ENCODE measurements at places on chromosomes 6 and 20.
A peak's percentile ranks its signal among the peaks of the same experiment; 100 is the strongest.

DNA sequence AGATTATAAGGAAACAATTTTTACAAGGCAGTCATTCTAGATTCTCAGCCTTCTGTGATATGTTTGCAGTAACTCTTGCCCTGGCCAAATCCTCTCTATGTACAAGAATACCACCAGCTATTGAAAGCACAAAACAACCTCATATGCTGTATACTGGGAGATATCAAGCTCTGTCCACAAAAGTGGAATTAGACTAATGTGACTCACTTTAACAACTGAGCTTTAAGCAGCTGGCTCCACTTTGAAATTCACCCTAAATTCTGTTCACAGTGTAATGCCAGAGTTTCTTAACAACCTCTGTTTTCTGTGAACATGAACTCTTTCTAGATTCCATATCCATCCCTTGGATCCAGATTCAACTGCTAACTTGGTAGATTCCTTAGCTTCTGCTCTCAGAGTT is 47.6 kb downstream of the CHD6 start:
- DNase-seq, result no peak

DNA sequence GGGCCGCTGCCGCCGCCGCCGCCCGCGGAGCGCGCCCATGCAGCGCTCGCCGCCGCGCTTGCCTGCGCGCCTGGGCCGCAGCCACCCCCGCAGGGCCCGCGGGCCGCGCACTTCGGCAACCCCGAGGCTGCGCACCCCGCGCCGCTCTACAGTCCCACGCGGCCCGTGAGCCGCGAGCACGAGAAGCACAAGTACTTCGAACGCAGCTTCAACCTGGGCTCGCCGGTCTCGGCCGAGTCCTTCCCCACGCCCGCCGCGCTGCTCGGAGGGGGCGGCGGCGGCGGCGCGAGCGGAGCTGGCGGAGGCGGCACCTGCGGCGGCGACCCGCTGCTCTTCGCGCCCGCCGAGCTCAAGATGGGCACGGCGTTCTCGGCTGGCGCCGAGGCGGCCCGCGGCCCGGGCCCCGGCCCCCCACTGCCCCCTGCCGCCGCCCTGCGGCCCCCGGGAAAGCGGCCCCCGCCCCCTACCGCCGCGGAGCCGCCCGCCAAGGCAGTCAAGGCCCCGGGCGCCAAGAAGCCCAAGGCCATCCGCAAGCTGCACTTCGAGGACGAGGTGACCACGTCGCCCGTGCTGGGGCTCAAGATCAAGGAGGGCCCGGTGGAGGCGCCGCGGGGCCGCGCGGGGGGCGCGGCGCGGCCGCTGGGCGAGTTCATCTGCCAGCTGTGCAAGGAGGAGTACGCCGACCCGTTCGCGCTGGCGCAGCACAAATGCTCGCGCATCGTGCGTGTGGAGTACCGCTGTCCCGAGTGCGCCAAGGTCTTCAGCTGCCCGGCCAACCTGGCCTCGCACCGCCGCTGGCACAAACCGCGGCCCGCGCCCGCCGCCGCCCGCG is 730 bp downstream of the INSM1 start:
- no peak for DNase-seq

DNA sequence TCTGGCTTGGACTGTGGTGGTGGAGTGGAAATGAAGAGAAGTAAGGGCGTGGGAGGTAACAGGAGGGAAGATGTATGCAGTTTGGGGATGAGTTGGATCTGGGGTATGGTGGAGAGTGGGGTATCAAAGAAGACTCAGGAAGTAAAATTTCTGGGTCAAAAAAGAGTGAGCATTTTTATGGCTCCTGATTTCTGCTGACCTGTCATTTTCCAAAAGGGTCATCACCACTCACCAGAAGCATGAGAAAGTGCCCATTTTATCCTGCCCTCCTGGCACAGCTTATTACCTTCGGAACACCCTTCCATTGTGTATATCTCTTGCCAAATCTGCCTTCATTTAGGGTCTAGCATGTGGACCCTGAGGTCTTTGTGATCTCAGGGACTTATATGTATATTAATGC is 17.3 kb downstream of the TOX2 start:
- no peak for DNase-seq

GRCh38 chr6:152356662-152357061 is 280.5 kb downstream of the SYNE1 start:
- peak; percentile 73 for DNase-seq

DNA sequence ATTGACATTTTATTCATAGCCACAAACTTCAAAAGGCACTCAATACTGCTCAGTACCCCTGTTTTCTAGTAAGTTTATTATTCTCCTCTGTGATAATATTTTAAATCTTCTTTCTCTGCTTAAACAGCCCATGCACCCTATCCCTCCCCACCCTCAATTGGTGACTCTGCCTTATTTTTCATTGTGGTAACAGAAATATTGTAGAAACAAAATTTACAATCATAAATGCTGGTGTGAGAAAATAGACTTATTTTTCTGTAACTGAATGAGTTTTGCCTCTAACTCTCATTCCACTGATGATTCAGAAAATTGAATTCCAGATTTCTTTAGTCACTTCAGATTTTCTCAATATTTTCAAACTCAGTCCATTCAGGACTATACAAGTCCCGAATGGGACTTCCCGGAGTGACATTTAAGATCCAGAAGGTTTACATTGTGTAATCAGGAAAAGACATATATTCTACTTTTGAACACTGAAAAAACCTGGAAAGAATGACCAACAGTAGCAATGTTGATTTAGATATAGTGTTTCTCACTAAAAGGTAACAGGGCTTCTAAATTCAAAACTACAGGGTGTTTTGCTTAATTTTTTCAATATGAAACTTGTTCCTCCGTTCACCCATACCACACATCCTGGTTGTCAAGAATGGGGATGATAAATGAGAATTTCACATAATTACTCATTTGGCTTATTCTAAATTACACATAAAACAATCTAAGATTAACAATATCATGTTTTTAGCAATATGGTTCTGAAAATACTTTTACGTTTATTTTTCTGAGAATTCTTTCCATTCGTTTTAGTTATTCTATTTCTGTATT is 34.8 kb upstream of the UST start:
- no peak for DNase-seq

DNA sequence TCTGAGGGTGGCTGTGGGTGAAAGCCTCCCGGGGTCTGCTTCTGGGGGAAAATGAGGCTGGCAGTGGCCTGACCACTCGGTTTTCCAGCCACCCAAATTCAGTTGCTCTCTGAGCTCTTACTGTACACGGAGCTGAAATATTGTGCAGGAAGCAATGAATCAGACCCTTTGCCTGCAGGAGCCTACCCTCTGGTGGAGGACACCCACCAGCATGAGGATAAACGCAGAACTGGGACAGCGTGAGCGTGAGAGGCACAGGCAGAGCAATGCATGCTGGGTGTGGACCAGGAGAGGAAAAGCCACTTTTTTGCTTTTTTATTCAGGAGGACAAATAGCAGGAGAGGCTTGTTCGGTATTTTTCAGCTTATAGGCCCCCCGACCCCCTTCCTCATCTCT is 298.0 kb downstream of the QKI start:
- DNase-seq, result peak; percentile 65

GRCh38 chr6:13911337-13911736 is 13.4 kb upstream of the RNF182 start:
- DNase-seq, result no peak

GRCh38 chr6:109202409-109203264 is 107.3 kb downstream of the CEP57L1 start:
- no peak for DNase-seq

DNA sequence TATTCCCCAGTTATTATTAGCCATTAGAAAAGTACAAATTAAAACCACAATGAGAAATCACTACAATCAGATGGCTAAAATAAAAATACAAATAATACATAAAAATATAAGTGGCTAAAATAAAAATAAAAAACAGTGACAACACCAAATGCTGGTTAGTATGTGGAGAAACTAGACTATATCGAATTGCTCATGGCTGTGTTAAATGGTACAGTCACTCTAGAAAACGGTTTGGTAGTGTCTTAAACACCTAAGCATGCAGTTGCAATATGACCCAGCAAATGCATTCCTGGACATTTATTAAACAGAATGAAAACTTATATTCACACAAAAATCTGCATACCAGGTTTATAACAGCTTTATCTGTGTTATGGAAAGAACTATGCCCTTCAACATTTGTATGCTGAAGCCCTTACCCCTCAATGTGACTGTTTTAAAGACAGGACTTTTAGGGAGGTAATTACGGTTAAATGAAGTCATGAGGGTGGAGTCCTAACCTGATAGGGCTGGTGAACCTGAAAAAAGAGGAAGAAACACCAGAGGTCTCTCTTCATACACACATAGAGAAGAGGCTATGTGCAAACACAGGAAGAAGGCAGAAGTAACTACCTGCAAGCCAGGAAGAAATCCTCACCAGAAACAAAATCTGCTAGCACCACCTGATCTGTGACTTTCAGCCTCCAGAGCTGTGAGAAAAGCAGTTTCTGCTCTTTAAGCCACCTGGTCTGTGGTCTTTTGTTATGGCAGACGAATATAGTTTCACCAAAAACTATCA is 84.9 kb downstream of the ASCC3 start:
- no peak for DNase-seq

DNA sequence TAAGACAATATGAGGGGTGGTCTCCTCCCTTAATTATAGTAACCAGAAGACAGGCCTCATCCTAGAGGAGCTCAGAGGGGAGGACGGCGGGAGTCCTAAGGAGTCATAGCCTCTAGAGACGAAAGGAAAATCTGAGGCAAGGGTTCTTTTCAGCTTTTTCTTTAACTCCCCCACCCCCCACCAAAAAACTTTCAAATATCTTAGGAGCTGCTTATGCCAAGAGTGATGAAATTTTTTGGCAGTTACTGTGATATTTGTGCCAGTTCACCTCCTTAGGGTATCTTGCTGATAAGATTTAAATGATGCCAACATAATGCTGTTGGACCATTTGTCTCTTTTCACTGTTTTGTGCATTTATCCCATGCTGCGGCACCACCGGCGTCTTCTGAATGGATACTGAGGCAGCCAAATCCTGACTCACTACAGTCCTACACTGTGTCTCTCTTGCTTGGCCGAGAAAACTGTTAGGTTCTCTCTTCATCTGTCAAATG is 44.5 kb upstream of the DSE start:
- no peak for DNase-seq

GRCh38 chr6:22326500-22326899 is 29.7 kb upstream of the PRL start:
- DNase-seq, result no peak

DNA sequence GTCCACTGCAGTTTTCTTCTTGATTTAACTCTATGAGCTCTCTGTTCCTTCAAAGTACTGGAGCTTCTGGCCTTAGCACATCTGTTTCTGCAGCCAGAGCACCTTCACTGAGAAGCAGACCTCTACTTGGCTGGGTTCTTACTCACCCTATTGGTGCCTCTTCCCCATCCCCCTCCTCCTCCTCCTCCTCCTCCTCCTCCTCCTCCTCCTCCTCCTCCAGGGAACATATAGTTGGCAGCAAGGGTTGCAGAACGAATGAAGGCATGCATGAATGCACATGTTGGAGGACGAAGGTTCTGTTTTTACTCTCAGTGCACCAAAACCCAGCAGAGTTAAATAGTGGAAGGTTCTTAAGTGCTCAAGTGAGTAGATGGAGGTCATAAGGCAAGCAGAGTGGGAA is 141.0 kb upstream of the ESR1 start:
- no peak for DNase-seq

DNA sequence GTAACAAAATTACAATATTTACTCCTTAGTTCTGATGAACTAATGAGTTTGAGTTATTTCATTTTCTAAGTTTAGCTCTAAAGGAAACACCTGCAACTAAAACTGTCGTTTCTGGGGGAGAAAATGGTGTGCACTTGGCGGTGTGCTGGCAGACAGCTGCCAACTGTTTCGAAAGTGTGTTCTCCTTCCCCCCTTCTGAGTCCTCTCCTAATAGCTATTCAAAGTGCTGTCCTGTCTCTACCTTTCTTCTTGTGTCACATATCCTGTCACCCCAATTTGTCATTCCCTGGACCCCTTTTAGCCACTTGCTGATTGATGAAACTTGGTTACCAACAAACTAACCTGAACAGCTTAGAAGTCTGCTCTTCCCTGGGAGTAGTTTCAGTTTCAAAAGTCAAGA is 4.9 kb upstream of the UBE2J1 start:
- no peak for DNase-seq

DNA sequence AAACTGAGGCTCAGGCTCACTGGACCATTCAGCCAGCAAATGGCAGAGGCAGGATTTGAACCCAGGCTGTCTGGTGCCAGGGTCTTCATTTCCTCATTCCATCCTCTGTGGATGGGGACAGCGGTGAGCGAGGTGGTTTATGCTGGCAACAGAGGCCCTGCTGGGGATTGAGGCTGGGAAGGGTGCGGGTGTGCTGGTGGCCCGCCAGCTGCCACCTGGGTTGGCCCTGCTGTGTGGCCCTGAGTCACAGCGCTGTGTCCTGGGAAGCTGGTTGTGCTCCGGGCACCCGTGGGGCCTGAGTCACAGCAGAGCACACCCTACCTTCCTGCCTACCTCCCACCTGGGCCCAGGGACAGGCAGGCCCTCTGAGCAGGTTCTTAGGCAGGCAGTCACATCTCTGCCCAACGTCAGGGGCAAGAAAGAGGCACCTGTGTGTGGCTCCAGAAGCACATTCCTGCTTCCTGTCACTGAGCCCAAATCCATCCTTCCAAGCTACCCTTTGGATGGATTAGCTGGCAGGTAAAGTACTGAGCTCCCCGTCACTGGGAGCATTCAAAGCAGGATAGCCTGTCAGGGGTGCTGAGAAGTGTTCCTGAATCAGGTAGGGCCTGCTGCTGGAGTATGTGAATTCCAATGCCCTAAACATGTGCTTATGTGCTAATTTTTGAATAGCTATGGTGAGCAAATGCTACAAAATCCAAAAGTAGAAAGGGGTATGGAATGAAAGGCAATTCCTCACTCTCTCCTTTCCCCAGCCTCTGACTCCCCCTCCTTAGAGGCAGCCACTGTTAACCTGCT is 53.9 kb downstream of the CEBPB start:
- no peak for DNase-seq

DNA sequence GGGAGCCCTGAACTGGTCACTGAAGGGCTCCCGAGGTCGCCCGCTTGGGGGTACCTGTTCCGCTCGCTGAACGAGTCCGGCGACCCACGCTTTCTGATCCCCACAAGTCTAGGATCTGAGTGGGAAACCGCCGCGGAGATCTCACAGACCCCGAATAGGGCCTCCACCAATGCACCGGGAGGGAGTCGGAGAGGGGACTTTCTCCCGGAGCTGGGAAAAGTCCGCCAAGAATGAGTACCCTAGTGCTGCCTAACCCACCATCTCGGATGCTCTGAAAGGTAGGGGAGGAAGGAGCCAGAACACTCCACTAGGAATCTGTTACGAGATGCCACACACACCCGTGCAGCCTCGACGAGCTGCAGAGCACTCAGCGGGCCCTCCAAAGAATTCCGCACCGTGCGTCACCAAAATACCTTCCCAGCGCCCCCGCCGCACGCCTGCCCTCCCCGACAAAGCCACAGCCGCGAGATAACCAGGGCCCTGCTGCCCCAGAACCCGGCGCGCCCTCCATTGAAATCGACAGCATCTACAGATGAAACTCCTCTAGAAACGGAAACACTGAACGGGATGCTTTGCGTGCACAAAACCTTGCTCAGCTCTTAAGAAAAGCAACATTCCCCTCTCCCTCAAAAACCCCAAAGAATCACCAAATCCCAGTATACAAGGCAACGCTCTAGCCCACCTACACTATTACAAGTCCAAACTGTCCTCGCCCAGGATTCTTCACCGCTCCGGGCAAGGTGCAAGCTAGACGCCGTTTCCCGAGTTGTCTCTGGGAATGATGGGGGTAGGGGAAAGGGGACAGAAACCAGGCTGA is 686 bp downstream of the COL12A1 start:
- DNase-seq, result no peak
